ENCODE measurements at places on chromosomes 6 and 20.

DNA sequence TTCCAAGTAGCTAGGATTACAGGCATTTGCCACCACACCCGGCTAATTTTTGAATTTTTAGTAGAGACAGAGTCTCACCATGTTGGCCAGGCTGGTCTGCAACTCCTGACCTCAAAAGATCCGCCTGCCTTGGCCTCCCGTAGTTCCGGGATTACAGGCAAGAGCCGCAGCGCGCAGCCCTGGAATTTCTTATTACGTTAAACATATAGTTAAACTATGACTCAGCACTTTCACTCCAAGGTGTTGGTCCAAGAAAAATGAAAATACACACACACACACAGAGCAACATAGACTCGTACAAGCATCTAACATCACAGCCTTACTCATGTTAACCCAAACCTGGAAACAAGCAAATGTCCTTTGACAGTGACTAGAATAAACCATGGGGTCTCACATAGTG, 663.9 kb downstream of the PRKN start:
- DNase-seq: peak; percentile 5

DNA sequence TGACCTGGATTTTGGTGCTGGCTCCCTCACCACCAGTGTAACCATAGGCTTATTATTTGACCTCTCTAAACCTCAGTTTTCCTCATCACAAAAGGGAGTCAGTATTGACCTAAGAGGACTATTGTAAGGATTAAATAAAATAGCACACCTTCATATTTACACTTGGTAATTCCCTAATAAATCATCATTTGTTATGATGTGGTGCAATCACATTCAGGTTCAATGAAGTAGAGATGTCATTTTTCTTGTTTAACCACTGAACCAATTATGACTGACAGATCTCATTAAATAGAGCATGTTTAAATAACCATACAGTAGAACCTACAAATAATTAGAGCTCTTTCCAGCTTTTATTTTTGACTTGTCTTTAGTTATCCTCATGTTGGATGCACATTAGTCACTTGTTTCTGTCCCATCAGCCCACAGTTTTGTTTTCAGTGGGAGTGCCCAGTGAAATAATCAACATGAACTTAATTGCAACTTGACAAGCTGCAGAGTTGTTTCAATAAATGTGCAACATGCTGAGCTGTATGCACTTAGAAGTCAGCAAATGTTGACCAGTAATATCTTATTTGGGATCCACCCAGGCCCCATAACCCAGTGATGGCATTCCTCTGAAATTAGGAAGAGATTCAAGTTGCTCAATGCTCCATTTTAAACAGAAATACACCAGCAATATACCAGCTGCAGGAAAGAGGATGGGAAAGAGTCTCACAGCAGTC, 451.7 kb upstream of the MARCKS start:
- DNase-seq: no peak

DNA sequence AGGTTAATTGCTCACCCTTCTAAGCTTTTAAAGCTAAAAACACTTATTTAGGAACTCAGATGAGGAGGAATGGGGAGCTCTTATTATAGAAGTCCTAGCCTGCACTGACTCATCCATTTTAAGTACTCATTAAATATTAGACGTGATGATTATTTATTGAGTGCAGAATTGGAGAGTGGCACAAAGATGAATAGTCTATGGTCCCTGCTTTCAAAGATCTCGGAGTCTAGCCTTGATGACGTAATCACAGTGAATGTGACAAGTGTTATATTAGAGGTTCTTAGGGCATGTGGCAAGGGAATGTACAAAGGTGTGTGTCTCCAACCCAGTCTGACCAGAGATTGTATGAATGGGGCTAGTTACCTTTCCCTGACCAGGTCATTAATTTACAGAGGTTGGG, 68.7 kb upstream of the CD83 start:
- DNase-seq: no peak

- peak; percentile 31 for DNase-seq
Observed at GRCh38 chr6:112348891-112349635, 1.9 kb downstream of the RFPL4B start.

GRCh38 chr20:40317156-40317790, 371.8 kb downstream of the MAFB start:
- DNase-seq: no peak

- DNase-seq: no peak
Observed at GRCh38 chr6:149203509-149203908, 114.0 kb upstream of the TAB2 start.

GRCh38 chr6:116365743-116366142, 5.0 kb upstream of the DSE start:
- no peak for DNase-seq
